NCI-H2171 (cell line): ENCODE measurements at places on chromosomes 7 and 10.
A peak's percentile ranks its signal among the peaks of the same experiment; 100 is the strongest.

GRCh38 chr7:114910787-114911186, 11.1 kb upstream of the MDFIC start:
- no peak for DNase-seq

DNA sequence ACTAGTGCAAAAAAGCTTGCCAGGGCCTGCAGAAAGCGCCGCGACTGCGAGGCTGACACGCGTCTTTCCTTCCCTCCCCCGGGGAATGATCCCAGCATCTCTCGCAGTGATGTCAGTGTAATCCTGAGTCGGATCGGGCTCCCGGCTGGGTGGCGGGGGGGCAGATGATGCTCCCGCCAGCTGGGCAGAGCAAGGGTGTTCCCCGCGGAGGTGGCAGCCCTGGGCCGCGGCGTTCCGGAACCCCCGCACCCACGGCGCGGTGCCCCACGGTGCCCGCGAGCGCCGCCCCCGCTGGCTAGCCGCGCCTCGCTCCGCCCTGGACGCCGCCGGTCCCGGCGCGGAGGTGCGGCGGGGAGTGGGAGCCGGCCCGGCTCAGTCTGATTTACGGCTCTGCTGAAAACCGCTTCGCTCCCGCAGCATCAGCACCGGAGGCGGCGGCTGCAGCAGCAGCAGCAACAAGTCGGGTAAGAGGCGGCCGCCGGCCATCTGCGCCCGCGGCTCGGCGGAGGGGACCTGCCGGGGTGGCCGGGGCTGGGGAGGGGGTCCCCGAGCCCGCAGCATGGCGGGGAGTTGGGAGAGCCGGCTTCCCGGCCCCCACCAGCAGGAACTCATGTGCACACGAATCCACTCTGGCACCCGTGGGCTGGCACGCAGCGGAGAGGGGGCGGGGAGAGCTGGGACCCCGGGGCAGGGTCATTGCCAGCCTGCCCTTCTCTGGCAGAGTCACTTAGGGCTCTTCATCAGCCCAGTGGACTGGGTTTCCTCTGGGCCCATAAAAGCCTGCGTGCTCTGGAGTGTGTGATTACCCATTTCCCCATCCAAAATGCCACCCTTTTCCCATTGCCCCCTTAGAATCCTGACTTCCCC, at the start of gene ZNF365:
ZNF365 (plus strand) TSS at position 375 of the 867 bp plus-strand sequence. CDS start 1,825 bp downstream, outside the sequence.
- DNase-seq, result peak; percentile 5

- DNase-seq, result no peak
These were observed 53.1 kb downstream of the APBB1IP start for GRCh38 chr10:26491276-26491675.

DNA sequence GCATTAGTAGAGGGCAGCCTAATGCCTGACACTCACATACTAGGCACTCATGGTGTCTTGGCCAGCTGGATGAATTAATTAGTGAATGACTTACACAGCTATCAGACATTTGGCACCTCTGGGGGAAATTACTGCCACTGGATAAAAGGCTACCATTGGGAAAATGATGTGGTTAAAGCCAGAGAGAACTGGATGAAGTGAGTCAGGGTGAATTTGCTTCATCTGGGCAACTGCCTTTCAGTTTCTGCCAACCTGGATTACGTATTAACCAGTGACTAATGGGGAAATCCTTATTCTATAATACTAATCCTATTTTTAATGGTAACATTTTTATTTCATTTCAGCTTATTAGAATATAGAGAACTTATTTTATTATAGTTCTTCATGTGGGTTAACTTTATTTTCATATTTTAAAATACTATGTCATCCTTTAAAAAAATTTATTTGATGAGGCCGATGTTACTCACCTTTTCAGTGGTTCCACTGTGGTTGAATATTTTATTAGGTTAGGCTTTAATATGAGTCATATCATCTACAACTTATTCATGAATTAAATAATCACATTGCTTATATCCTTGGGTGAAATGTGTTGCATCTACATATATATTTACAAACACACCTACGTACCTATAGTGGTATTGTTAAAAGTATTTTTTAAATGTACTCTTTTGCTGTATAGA, 85.6 kb upstream of the CAPZA2 start:
- no peak for DNase-seq

DNA sequence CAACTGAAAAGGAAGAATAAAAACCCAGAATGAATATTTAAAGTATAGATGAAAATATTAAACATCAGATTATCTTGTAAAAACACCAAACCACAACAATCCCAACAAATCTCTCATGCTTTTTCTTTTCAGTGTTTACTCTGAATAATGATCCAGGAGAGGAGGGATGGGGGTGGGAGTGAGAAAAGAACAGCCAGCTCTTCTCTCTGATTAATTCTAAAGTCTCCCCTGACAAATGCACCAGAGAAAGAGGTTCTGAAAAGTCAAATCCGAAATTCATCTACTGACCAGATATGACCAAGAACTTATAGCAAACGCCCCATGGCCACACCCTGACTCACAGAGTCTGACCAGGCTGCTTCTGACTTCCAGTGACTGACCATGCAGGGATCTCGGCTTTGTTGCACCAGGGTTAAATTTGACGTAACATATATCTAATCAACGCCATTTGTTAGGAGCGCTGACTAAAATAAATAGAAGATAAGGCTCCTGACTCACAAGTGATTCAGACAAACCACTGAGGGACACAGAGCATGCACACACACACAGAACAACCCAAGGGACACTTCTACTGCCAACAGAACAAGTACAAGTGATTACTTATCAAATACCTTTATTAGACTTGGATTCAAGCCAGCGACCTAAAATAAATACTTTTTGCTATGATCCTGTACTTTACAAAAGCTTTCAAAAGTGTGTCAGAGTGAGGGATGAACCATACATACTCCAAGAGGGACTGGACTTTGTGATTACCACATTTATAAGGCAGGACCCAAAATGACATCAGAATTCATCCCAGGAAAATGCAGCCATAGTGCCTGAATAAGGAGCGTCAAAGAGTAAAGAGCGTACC, 9.3 kb upstream of the SPOCK2 start:
- no peak for DNase-seq

GRCh38 chr7:138491612-138492386, 31.7 kb downstream of the TRIM24 start:
- DNase-seq, result no peak

GRCh38 chr7:35762781-35763180, 38.1 kb upstream of the SEPTIN7 start:
- DNase-seq, result no peak

GRCh38 chr10:100878291-100878910, 34.4 kb upstream of the SLF2 start:
- peak; percentile 26 for DNase-seq
